ENCODE measurements at places on chromosomes 7 and 10.

DNA sequence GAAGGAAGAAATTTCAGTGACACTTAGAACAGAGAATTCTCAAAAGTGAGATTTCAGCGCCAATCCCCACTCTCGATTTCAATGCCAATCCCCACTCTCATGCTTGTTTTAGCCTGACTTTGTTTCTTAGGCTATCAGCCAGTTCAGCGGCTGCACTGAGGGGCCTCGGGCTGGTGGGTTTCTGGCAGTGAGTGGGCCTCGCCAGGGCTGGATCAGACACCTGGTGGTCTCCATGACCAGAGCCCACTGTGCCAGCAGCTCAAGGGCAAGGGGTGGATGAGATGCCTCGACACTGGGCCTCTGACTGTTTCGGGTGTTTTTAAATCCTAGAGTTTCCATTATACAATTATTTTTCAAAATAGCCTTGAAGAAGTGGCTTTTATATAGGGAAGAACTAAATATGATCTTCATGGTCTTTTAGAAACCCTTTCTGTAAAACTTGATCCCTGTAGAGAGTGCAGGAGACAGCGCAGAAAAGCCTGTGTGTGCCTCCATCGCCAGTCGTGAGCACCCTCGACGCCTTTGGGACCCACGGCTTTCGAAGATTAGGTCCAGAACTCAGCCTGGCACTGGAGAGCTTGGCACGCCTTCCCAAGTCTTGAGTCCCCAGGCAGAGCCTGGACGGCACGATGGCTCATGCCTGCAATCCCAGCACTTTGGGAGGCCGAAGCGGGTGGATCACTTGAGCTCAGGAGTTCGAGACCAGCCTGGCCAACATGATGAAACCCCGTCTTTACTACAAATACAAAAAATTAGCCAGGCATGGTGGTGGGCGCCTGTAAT, 76.2 kb downstream of the INPP5A start:
- no peak for DNase-seq

DNA sequence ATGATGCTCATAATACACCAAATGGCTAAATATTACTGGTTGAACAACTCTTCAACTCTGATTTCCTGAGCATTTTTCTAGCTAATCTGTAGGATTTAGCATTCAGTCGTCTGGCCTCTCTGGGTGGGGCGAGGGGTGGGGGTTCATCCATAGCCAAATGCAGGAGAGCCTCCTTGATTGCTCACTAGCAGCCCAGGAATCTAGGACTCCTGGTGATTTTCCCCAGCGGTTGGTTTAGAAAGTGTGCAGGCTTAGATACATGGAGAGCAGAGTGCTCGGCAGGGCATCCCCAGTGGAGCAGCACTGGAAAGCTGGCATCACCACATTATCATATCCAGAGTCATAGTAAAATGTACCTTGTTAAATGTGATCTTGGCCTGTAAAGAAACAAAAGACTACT, 136.1 kb downstream of the DYNC1I1 start:
- DNase-seq = no peak

DNA sequence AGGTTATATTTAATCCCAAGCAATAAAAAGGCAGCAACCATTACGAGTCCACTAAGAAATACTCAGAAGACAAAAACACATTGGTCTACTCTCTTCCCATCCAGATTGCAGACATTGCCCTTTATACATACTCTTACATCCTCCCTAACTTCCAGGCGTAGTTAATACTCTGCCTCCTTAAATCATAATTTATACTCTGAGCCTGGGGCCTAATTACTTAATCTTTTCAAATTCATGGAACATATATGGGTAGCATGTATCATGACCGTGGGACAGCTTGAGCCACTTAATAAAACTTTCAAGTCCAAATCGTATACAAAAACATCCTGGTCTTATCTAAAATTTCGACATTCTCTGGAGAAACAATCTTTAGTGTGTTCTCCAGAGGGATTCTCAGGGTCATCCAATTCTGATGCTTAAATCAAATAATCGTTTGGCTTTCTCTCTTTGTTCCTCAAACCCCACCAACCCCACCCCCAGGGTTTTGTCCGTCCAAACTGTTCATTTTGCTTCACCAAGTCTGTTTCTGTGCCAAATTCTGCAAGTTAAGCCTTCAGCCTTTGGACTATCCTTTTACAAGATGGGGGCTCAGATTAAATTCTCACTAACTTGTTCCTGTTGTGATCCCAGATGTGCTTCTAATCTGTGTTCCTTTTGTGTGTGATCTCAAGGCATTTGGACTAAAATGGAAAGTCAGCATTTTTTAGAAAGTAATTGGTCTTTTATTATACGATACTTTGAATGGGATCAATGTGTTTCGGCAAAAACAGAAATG, 86.4 kb downstream of the ADAM12 start:
- no peak for DNase-seq

DNA sequence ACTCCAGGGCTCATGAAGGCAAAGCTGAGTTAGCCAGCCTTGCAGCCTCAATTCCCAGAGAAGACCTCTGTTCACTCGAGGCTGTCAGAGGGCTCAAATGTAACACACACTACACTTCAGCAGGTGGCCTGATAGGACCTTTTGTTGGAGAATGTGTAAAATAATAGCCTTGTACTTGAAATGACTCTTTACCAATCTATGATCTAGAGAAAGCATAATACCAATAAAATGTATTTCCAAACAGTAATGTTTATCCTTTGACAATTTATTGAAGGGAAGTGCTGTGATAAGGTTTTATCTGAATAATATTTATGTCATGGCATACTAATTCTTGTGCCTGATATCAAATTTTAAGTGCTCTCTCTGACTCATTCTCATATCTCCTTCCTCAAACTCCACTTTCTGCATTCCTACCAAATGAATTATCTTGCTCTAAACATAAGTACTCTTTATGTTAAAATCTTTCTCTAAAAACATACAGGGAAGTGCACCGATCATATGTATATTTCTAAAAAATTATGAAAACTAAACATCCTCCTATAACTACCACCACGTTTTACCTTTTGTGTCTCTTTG, 20.9 kb downstream of the CYP3A7 start:
- DNase-seq = no peak

DNA sequence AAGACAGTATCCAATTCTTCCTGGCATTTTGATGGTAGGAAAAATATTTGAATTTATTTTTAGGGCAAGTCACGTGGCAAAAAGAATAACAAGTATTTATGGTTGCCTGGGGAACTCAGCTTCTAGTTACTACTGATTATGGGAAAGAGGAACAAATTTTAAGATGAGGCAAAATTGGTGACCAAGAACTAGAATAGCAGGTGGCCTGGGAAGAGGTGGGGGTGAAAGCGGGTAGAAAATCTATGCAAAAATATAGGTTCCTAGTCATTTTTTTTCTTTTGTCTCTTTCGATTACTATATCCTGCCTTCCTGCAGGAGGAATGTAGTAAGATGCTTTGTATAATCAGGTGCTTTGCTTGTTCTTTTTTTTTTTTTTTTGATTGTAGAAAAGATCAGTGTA, 27.8 kb downstream of the ENTPD1 start:
- DNase-seq = peak; percentile 73

GRCh38 chr7:140192620-140193019, 15.8 kb upstream of the KDM7A start:
- DNase-seq = no peak

GRCh38 chr7:6277476-6277875, 5.1 kb upstream of the CYTH3 start:
- DNase-seq = no peak

- peak; percentile 72 for DNase-seq
Measured at GRCh38 chr7:105131033-105131656, 117.1 kb downstream of the KMT2E start.

DNA sequence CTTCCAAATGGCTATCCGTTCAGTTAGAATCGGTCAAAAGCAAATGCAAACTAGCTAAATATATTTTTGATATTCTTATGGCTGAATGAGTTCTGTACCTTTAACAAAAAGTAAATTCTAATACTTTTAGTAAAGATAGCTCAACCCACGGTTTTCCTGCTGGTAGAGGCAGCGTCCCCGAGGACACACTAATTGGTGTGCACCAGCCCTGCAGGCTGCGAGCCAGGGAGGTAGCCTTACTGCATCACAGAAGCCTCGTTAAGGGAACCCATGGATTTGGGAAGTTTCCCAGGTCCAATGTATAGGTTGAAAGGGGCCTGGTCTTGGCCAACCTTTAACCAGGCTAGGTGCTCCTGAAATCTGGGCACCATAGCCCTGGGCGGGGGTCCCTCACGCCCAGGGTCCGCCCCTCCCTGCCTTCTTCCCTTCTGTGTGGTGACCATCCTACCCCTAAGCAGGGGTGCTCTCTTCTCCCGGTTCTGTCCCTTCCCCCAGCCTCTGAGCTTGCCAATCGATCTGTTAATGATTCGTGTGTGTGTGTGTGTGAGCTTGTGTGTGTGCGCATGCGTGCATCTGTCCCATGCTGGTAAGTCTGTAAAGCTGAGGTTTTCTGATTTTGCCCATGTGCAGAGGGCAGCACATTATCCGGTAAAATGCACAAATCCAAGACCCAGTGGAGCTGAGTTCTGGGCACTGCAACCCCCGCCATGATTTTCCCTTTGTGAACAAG, 191.7 kb downstream of the TCERG1L start:
- DNase-seq = no peak

GRCh38 chr10:111098679-111099437, 22.0 kb downstream of the ADRA2A start:
- no peak for DNase-seq

- DNase-seq = no peak
Measured at GRCh38 chr7:116380025-116380424, 119.5 kb upstream of the CAV2 start.

DNA sequence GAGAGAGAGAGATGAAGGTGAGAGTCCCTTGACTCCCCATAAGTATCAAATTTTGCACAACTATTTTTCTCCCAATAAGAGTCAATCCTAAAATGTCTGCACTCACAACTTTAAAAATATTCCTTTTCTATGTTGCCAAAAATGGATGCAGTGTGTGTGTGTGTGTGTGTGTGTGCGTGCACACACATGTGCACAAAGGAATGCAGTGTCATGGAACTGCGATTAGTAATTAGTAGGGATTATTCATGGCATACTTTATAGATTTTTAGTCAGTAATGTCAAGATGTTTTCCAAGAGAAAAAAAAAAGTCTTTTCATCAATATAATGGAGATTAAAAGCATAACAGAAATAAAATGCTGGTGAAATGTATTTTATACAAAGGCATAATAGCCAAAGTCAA, 179.1 kb upstream of the LRRTM3 start:
- DNase-seq = no peak

DNA sequence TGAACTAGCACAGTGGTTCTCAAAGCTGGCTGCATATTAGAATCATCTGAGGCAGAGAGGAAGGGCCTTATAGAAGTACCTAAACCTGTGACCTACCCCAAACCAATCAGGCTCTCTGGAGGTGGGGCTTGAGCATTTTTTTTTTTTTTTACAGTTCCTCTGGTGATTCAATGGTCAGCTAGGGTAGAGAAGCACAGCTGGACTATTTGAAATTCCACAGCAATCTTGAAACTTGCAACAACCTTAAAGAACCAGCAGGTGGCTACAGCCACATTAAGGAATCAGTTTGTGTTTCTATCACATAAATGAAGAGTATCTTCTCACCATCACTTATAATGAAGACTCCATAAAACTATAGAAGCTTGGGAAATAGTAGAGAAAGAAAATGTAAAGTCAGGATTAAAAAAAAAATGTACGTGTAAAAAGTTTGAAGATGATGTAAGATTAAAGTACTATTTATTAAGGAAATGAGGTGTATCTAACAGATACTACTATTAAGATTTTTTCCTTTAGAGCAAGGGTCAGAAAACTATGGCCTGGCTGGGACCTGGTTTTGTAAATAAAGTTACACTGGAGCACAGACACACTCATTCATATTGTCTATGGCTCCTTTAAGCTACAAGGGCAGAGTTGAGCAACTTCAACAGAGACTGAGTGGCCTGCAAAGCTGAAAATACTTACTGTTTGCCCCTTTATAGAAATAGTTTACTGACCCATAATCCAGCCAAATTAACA, 3.8 kb downstream of the RTKN2 start:
- peak; percentile 32 for DNase-seq

DNA sequence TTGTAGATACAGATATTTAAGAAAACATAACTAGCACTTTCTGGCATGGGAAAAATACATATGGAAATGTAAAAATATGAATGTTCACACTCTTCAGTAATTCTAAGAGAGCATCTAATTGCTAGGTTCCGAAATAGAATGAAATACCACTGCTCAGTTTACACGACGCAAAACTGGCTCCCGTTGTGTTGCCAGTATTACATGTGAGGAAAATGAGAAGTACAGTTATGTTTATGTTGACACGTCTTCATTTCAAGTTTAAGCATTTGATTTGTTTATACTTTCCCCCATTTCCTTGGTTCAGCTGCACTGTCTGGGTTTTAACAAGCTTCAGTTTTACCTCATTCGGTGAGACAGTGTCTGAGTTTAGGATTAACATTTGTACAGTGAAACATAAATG, 275.8 kb upstream of the SEMA3D start:
- DNase-seq = no peak

DNA sequence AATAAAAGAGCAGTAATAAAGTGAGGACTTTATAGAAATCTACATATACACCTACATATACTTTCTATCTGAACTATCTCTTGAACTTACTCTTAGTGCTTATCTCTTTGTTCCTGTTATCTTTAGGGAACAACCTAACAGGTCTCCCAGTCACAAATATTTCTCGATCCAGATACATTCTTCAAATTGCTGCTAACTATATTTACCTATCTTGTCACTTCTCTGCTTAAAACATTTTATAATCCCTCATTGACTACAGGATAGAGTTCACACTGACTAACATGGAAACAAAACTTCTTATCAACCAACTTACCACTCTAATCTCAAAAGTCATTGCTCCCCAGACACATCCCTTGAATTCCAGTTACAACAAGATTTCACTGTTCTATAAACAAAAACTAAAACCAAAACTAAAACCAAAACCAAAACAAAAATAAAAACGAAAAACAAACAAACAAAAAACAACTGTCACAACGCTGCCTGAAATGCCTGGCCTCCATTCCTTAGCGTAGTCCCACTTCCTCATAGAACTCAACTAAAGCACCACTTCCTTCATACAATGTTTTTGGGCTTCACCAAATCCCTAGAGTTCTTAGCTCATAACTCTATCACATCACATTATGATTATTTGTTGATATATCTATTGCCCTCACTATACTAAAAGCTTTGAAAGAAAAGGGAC, 134.7 kb downstream of the SEMA3D start:
- DNase-seq = no peak

GRCh38 chr7:50197549-50197948, 104.5 kb upstream of the ZPBP start:
- peak; percentile 86 for DNase-seq

GRCh38 chr7:149843566-149843965, 5.4 kb downstream of the ZNF862 start:
- DNase-seq = no peak

DNA sequence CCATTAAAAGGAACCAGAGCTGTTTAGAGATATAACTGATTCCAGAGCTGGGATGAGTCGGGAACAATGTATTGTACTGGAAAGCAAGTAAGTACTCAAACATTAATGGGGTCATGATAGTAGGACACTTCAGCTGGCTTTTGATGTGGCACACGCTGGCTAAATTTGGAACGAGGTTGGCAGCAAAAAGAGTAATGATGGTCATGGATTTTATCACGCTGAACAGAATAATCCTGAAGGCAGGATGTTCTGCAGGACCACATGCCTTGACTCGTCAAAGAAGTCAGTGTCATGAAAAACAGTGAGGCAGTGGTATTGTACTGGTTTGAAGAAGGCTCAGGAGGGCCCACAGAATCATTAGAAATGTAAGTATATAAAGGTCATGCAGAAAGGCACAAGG, 220.3 kb downstream of the SNX13 start:
- no peak for DNase-seq
